ENCODE measurements at places on chromosomes 5 and 9. TPM values are rescaled to one million over a fixed set of nuclear protein-coding genes. Genes with fewer than 3 reads are reported as not detected.
A peak's percentile ranks its signal among the peaks of the same experiment; 100 is the strongest.

ERCC6L2 gene
- 26.2 TPM for total RNA-seq

CDKN2B gene
- total RNA-seq, result 9.2 TPM

PELO gene
- total RNA-seq, result 50.2 TPM

ADRB2 gene
- total RNA-seq, result 3.7 TPM

ASTN2 gene
- 10.1 TPM for total RNA-seq

TNFSF8 gene
- total RNA-seq, result not detected

FOXD4L3 gene
- not detected for total RNA-seq

RAI14 gene
- total RNA-seq, result 273 TPM

GRCh38 chr9:70352802-70353201 lies 61.7 kb downstream of the KLF9 start:
- DNase-seq, result no peak

DNA sequence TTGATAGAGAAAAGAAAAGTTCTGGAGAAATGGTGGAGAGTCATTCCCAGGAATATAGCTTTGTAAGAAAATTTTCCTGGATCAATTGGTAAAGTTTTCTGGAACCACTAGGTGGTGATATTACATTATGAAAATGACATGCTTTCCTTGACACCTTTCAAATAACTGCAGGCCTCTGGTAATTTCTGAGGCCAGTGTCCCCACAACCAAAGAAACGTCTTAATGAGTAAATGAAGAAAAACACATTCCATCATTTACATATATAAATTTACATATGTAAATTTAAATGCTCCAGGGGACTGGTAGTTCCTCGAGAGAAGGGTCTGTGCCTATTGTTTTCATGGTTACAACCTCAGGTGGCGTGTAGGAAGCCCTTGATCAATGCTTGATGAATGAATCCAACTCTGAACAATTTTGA lies 17.2 kb upstream of the RGS3 start:
- peak; percentile 44 for DNase-seq

DNA sequence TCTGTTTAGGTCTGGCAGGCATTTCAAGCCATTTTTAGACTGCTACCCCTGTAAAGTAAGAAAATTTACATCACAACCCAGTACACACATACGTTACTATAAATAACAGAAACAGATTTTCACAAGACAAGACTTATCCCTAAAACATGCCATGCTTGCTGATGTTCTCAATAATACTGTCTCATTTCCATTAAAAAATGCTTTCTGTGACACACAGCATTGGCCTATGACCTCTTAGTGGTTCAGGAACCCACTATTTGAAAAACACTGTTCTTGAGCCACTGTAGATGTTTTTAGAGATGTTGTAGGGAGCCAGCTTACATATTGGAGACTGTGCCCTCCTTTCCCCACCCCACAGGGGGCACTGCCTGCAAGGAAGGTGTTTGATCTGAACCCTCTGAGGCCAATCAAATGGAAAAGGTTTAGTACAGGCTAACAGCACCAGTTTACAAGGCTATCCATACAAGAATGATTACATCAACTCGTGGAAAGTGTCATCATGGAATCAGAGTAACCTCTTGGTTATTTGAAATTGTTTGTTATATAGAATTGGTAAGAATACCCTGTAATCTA lies 30.8 kb downstream of the ZSWIM6 start:
- DNase-seq, result peak; percentile 70

DNA sequence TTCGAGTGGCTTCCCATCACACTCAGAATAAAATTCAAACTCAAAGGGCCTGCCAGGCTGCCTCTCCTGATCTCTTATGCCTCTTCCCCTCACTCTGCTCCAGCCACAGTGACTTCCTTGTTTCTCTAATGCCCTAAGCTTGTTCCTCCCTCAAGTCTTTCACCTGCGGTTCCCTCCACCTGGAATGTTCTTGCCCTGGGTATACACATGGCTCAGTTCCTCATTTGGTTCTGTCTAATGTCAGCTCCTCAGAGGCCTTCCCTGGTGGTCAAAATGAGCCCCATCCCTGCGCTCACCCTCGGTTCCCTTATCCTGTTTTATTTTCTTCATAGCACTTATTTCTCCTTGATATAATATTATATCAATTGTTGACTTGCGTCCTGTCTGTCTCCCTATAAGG lies 12.7 kb upstream of the CYSTM1 start:
- no peak for DNase-seq

- no peak for DNase-seq
These were observed 152.6 kb downstream of the MED27 start for GRCh38 chr9:131927091-131927490.

- no peak for DNase-seq
These were observed 28.1 kb downstream of the TSTD2 start for GRCh38 chr9:97604901-97605645.

DNA sequence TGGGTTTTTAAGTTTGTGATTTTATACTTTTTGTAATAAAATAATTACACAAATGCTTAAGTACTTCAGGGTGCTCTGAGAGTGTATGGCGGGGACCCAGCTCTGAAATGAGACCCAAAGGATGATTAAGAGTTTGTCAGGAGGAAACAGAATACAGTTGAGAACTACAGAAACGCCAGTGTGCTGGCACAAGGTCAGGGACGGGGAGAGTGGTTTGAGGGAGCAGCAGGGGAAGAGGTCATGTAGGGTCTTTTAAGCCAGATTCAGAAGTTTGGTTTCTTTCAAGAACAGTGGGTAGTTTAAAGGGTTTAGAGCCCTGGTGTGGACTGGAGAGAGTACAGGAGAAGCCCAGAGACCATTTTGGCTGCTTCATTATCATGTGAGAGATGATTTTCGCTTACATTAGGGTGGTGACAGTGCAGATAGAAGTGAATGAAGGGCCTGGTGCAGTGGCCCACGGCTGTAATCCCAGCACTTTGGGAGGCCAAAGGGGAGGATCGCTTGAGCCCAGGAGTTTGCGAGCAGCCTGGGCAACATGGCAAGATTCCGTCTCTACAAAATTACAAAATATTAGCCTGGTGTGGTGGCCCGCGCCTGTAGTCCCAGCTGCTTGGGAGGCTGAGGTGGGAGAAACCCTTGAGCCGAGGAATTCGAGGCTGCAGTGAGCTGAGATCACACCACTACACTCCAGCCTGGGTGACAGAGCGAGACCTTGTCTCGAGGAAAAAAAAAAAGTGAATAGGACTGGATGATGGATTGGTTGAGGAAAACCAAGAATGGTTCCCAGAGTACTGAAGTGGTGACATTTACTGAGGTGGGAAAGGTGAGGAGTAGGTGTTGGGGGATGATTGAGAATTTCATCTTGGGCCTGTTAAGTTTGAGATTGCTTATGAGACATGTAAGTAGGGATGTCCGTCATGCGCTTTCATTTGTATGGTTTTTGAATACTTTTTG lies 1.4 kb upstream of the ETF1 start:
- DNase-seq, result no peak

DNA sequence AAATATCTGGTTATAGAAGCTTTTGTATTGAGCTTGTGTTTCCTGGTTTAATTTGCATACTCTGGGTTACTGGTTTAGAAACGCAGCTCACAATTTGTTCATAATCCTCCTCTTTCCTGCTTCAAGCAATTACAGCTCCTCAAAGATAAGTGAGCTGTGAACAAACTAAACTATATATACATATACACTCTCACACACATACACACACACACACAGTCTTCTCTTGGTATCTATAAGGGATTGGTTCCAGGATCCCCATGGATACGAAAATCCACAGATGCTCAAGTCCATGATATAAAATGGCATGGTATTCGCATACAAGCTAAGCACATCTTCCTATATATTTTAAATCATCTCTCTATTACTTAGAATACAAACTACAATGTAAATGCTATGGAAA lies 510.9 kb upstream of the CDH18 start:
- no peak for DNase-seq

DNA sequence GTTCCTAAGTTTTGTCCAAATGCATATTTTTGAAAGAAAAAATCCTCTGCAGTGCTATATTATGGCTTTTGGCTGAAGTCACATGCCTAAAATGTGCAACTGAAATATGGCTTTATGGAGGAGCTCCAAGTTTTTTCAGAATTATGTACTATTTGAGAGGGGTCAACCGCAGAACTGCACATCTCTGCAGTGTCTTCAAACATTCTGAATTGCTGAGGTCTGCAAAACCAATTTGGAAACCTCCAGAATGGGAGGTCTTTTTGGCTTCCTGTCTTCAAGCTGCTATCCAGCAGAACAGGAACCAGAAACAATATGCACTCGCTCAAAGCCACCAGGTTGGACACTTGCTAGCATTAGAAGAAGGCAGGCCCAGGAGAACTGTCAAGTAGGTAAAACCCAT lies 376.0 kb upstream of the PAPPA start:
- DNase-seq, result no peak

- peak; percentile 1 for DNase-seq
These were observed 68.8 kb upstream of the PPP2R2B start for GRCh38 chr5:146947181-146947941.

GRCh38 chr9:120909904-120910303 lies 16.7 kb downstream of the TRAF1 start:
- DNase-seq, result no peak

- peak; percentile 41 for DNase-seq
These were observed 743 bp downstream of the NR3C1 start for GRCh38 chr5:143402553-143403333.

DNA sequence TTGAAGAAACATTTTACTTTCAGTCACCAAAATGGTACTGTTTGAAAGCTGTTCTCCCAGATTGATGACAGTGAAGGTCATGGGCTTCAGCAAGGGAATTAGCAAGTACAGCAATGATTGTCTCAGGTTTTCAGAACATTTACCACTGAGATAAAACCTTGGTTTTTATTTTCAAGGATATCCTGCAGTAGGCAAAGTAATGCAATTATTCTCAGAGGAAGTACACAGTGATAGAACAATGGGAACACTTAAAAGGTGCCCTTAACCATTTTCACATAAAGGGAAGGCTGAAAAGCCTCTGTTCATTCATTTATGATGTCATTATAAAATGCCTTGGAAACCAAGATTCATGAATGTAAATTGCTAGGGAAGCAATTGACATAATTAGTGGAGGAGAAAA lies 471.8 kb upstream of the ACO1 start:
- no peak for DNase-seq

DNA sequence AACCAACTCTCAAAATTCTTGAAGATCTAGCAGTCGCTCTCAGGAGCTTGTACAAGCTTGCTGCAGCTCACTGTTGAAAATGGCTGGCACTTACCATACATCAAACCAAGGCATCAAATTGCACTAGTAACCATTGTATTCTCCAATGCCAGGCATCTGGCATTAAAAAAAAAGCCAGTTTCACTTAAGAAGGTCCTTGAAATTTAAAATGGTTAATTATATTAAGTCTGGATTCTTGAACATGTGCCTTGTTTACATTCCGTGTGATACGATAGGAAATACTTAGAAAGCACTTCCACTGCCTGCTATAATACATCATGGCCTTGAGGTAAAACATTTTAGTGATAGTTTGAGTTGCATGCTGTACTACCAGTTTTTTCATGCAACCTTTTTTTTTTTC lies 300.7 kb downstream of the KDM4C start:
- DNase-seq, result no peak

- DNase-seq, result no peak
These were observed 45.5 kb downstream of the RASGRF2 start for GRCh38 chr5:81005708-81006107.

- no peak for DNase-seq
These were observed 410.4 kb upstream of the PTPRD start for GRCh38 chr9:11023201-11023600.

- no peak for DNase-seq
These were observed 37.9 kb downstream of the CCNJL start for GRCh38 chr5:160274483-160274931.

DNA sequence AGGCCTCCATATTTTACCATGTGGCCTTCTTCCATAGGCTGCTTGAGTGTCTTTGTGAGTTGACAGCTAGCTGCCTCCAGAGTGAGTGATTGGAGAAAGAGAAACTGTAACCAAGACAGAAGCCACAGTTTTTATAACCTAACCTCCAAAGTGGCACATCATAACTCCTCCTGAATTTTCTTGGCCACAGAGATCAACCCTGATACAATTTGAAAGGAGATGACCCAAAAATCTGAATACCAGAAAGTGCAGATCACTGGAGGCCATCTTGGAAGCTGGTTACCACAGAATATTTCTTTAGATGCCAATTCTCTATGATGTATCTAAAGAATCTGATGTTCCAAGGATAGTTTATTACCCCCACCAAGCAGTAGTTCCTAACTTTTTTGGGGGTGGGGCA lies 254.3 kb upstream of the PDE4D start:
- no peak for DNase-seq

Data from HFFc6 (cell line).